ENCODE measurements at places on chromosomes 3 and 15.

- DNase-seq: no peak
Measured at GRCh38 chr15:69074843-69075224, 60.3 kb downstream of the NOX5 start.

GRCh38 chr3:188594139-188594538 lies 440.2 kb downstream of the LPP start:
- DNase-seq: no peak

DNA sequence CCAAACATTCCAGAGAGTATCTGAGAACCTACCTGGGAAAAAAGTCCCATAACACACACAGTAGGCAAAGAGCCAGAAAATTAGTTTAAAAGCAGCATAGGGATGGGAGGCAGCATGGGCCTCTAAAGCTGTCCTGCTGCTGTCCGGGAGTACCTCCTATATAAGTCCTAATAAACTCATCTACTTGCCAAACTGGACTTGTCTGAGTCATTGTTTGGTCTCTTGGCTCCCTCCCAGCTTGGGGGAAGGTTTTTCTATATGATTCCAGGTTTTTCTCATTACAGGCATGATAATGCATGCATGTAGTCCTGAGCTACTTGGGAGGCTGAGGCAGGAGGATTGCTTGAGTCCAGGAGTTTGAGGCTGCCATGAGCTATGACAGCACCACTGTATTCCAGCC lies 17.5 kb upstream of the HACD2 start:
- no peak for DNase-seq

GRCh38 chr3:177448987-177449359 lies 251.7 kb upstream of the TBL1XR1 start:
- no peak for DNase-seq

DNA sequence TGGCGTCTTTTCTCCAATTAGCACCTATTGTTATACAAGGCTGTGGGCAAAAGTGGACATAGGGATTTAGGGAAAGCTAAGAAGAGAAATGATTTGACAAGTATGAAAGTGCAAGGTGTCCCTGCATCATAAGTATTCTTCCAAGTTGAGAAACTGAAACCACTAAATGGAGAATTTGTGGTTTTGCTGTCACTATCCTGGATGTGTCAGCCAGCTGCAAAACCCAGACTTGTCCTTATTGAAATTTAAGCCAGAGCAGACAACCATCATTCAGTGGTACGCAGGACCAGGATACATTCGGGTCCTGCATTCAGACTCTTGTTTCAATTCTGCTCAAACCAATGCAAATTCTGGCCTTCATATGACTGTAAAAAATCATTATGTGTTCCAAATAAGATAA lies 384.8 kb upstream of the TGFBR2 start:
- no peak for DNase-seq

DNA sequence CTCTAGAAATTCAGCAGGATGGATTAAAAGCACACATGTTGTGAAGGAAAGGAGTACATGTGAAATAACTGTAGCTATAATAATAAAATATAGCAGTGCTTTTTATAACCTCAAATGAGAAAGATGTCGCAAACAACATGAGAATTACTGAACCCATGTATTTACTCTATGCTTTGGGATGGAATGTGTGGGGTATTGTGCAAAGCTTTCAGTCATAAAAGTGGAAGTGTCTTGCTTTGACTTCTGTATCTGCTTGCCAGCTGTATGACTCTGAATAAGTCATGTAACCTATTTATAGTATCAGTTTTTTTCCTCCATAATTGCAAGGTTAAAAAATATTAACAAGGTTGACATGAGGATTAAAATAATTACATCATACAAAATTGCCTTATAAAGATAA lies 519.3 kb upstream of the CADM2 start:
- no peak for DNase-seq

DNA sequence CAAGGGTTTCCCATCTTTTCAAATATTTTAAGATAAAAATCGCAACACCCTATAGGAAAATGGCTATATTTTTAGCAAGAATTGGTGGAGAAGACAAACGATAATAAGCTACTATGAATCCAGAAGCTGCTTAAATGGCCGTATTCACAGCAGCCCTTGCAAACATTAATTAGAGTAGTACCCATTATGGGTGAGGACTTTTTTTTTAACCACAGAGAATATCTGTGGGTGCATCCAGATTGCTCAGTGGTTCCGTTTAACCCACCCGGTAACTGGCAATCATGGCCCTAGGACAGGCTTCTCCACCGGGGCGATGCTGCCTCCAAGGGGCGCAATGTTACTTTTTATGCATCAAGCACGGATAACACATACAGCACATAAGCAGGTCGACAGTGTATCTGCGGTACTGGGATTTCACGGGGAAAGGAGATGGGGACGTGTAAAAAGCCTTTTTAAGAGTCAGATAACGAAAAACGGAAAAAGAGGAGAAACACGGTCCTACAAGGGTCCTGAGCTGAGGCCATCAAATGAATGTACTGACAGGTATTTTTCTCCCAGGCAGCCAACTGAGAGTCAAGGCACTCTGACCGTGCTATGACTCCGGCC lies 968 bp upstream of the TMEM266 start:
- peak; percentile 34 for DNase-seq

- DNase-seq: no peak
Measured at GRCh38 chr3:10142707-10143560, 1.4 kb downstream of the VHL start.

- DNase-seq: no peak
Measured at GRCh38 chr3:143135150-143135549, 15.6 kb downstream of the CHST2 start.

DNA sequence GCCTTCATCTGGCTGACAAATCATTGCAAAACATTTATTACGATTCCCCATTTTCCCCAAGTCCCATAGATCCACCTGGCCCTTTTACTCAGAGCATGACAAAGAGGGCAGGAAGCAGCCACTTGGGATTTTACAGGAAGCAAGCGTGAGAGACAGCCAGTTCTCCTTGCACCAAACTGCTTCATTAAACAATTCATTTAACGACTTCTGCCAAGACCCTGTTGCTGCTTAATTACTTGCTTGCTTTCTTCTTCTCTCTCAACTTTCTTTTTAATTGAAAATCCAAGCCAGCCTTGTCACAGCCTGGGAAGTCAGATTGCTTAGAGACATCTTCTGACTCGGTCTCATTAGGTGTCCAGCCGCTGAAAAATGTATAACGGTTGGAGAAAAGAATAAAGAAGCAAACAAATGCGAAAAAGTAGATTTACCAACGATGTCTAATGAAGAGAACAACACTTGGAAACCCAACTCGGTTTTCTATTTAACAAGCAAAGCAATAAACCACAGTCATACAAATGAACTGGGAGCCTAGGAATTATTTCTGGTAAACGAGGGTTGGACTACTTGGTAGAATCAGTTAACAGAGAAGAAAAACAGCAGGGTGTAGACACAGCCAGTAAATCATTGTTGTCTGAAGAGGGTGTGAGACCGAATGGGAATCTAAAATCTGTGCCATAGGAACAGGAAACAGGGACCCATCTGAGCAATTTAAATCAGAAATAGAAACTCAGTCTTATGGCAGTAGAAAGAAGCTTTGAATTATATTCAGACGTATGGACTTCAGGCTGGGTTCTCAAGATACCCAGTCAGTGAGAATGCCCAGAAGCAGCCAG lies 298.3 kb downstream of the LRRC3B start:
- no peak for DNase-seq

- no peak for DNase-seq
Measured at GRCh38 chr15:67420137-67420536, 100.8 kb upstream of the C15orf61 start.

- DNase-seq: no peak
Measured at GRCh38 chr3:175486255-175486654, 627.1 kb downstream of the NAALADL2 start.

DNA sequence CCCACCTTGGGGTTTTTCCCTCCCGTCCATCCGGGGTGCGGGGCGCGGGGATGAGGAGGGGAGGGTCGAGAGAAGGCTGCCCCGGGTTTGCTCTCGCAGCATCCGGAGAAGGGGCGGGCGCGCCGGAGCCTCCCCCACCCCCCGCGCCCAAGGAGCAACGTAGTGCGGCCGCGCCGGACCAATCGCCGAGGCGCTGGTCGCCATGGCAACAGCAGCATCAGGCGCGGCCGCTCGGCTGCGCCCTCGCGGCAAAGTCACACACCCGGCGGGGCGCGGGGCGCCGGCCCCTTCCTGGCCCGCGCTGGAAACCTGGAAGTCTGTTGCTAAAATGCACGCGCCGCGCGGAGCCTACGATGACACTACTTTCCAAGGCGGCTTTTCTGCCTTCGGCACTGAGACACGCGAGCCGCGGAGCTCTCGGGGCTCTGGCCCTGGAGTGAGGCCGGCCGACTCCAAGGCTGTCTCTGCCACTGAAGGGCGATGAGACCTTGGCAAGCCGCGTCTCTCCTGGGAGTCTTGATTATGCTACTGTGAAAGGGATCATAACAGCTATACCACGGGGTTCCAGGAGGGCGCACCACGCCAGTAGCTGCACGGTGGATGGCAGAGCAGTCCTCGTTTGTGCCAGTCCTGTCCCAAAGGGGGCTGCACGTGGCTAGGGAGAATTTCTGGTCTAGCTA lies at the start of gene IQSEC1:
Gene IQSEC1, minus strand, starts transcription at position 104 of the 680 bp plus-strand sequence. CDS start 415 bp downstream, outside the sequence.
- peak; percentile 41 for DNase-seq

DNA sequence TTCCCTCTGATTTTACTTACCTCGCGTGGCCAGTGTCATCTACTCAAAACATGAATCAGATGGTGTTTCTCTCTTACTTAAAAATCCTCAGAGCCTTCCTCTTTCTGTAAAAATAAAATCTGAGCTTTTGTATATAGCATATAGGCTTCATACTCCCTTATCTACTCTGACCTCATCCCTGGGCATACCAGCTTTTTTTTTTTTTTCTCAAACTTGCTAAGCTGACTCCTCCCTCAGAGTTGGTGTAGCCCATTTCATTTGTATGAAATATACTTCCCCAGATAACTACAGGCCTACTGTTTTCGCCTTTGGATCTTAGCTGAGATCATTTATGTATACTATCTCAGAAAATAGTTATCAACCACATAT lies 648.9 kb upstream of the ALCAM start:
- DNase-seq: no peak

GRCh38 chr3:127064391-127065137 lies 81.6 kb downstream of the PLXNA1 start:
- no peak for DNase-seq

GRCh38 chr15:78810003-78810361 lies 1.3 kb downstream of the ADAMTS7 start:
- DNase-seq: no peak

DNA sequence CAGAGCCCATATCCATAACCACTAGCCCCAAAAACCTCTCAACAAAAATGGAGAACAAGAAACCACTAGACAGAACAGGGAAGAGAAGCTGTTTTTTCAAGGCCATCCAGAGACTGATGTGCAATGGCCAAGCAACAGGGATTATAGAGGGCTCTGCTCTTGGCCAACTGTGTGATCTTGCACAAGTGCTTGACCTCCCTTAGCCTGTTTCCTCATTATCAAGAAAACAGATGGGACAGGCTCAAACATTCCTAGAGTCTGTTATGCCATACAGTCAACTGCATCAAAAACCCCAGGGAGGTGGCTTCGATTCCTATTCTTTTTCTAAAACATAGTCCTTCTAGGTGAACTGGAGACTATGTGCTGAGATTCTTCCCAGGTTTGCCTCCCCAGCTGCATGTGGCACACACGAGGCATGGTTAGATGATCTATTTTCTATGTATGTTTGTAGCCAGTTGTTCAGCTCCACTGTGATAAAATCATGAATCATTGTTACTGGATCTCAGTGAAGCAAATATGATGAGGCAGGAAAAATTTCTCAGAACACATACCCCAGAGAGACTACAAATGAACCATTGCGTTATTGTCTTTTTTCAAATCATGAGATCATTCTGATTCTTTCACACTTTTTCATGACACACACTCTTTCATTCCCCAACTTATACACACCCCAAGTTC lies 132.9 kb upstream of the TGFBR2 start:
- DNase-seq: no peak

Measured in NCI-H1930 (cell line).